ENCODE measurements at places on chromosomes 4 and X.

- DNase-seq, result peak; percentile 13
Measured at GRCh38 chr4:38983787-38984598, 48.2 kb downstream of the TMEM156 start.

DNA sequence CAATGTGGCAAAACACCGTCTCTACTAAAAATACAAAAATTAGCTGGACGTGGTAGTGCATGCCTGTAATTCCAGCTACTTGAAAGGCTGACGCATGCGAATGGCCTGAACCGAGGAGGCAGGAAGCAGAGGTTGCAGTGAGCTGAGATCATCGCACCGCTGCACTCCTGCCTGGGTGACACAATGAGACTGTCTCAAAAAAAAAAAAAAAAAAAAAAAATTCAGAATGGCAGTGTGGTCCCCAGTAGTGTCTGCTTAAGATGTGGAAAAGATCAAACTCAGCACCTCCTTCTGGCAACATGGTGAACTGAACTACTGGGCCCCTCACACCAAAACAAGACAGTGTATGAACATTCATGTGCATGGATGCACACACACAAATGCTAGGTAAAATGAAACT lies 32.2 kb downstream of the SMS start:
- DNase-seq, result no peak

DNA sequence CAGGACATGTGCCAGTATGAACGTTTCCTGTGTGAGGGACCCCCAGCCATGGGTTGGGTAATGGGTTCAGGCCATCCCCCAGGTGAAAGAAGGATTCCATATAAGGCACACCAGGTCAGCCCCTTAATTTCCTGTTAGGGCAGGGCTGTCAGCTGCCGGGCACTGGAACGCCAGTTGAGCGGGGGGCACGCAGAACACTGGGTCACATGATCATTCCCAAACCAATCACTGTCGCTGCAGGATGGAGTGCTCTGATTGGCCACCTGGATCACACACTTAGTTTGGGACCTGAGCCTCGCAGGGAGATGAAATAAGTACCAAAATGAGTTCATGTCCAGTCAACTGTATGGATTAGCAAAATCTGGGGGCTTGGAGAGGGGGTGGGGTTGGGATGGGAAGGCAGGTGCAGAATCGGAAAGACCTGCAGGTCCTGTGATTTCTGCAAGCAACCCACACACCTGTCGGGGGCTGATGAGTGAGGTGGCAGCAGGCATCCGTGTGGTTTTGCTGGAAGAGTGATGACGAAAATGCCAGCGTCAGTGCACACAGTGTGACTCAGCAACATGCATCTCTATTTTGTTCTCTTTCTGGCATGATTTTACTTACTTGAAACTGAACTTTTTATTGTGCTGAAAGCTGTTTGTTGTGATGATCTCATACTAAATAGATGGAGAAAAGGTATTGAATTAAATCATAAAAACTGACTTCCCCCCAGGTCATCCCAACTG lies 32.2 kb downstream of the RNF212 start:
- no peak for DNase-seq

- DNase-seq, result no peak
Measured at GRCh38 chr4:103318327-103318726, 120.2 kb upstream of the CENPE start.

GRCh38 chr4:177566691-177567090 lies 124.5 kb upstream of the AGA start:
- DNase-seq, result no peak

DNA sequence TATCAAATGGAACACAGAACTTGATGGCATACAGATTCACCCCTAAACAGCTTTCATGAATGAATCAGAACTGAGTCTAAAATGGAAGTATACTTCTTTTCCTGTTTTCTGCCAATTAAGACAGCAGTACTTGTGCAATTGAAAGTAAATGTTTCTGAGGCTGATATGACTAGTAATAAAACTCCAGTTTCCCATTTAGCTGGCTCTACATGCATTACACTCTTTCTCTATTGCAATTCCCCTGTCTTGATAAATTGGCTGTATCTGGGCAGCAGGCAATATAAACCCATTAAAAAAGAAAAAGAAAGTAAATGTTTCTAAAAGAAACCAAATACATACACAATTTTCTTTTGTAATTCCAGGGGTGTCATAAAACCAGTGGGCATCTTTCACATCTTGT lies 4.6 kb downstream of the NOA1 start:
- no peak for DNase-seq

- no peak for DNase-seq
Measured at GRCh38 chr4:101349801-101350064, 2.4 kb upstream of the PPP3CA start.

GRCh38 chr4:1802151-1802715 lies 9.1 kb downstream of the FGFR3 start:
- DNase-seq, result no peak

GRCh38 chr4:129532573-129532972 lies 436.6 kb downstream of the C4orf33 start:
- no peak for DNase-seq

DNA sequence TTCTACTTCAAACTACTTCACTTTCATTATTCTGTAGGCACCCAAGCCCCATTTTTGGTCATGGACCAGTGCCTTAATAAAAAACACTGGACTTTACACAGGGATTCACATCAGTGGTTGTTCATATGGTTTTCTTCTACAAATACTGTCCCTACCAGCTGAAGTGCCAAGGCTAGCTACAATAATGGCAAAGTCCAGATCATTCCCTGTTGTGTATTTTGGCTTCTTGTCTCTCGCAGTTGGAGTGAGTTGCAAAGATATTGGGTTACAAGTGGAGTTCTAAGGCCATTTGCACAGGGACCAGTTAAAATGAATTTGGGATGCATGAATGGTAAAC lies 16.7 kb upstream of the ANKRD17 start:
- no peak for DNase-seq

GRCh38 chr4:67575232-67576058 lies 16.9 kb downstream of the STAP1 start:
- DNase-seq, result no peak

DNA sequence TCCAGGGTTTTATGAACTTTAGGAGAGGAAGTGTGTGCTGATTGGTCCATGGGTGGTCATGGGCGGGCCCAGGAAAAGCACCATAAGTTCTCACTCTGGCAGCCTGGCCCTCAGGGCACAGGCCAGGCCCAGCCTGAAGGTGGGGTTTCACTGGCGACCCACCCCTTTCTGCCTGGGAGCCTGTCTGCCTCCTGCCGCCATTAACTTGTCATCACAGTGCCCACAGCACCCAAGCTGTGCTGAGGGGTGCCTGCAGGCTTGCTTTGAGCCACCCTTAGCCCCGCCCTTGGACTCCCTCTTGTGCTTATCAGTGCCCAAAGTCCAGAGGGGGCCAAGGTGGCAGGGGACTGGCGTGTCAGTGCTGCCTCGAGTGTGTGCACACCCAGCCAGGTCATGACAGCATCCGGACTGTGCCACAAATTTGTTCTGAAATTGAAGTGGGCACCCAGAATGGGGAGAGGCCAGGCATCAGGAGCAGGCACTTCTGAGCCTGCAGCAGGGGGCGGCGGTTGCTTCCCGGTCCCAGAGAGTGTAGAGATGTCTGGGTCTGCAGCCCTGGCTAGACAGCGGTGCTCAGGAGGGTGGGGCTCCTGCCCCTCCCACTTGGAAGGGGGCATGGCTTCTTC lies 455.6 kb downstream of the TMA16 start:
- no peak for DNase-seq

DNA sequence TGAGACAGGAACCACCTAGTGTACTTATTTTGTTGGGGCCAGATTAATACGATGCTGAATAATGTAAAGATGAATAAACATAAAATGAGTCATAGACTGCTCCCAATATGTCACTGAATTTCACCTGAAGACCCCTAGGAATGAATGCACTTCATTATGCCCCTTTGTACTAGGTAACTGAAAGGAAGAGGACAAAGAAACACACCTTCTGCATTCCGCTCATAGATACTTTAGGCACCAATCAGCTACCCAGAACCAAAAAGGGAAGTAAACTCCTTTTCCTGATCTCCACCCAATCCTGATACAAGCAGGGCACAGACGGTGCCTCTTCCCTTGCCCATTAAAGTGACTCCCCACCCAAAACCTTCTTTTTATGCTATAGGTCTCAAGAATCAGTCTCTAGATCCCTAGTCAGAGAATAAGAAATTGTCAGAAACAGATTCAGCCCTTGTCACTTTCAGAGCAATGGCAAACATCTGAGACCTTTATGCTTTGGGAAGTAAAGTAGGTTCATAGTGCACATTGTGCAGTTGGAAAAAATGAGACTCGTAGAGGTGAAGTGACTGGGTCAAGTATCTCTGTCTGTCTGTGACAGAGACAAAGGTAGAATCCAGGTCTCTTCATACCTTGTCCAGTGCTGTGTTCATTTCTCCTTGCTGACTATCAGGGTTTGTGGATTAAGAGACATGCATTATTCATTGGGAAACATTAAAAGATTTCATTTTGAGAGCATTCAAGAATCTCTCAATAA lies 2.3 kb downstream of the GPR174 start:
- DNase-seq, result no peak

DNA sequence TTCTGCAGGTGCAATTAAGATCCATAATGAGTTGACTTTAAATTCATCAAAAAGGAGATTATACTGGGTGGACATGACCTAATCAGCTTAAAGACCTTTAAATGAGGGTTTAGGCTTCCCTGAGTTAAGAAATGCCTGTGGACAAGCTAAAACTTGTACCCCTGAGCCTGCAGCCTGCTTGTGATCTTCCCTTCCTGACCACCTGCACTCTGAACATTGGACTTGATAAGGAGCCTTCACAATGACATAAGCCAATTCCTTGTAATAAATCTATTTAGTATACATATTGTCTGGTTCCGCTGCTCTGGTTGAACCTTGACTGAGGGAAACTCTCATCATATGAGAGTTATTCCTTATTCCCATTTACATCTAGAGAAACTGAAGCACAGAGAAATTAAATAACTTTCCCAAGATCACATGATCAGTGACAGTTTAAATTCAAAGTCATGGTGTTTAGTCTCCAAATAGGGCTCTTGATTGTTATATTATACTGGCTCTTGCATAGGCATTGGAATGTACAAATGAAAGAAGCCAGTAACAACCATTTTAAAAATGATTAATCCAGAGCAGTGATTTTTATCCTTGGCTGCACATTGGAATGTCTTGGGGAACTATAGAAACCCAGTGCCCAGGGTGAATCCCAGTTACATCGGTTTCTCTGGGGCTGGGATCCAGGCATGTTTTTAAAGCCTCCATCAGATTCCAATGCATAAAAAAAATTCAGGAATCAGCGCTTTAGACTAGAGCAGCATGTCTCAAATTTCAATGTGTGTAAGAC lies 136.1 kb downstream of the MSL3 start:
- no peak for DNase-seq

- no peak for DNase-seq
Measured at GRCh38 chr4:66927937-66928336, 617.4 kb downstream of the CENPC start.

- no peak for DNase-seq
Measured at GRCh38 chr4:184715526-184715925, 18.4 kb downstream of the CENPU start.

DNA sequence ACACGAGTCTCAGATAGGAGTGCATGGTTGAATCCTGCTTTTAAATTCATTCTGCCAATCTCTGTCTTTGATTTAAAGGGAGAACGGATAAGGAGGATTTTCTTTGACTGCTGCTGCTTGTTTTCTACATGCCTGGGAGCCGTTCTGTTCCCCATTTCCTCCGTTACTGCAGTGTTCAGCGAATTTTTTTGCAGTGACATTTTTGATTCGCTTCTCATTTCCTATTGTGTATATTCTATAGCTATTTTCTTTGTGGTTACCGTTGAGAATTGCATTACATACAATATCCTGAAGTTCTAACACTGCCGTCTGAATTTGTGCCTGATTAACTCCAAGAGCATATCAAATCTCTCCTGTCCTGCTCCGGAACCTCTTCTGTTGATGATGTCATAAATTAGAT lies 14.8 kb upstream of the MAEA start:
- DNase-seq, result no peak

- no peak for DNase-seq
Measured at GRCh38 chrX:53279296-53280237, 1.8 kb downstream of the IQSEC2 start.

- DNase-seq, result no peak
Measured at GRCh38 chr4:9933956-9934355, 87.3 kb downstream of the SLC2A9 start.

DNA sequence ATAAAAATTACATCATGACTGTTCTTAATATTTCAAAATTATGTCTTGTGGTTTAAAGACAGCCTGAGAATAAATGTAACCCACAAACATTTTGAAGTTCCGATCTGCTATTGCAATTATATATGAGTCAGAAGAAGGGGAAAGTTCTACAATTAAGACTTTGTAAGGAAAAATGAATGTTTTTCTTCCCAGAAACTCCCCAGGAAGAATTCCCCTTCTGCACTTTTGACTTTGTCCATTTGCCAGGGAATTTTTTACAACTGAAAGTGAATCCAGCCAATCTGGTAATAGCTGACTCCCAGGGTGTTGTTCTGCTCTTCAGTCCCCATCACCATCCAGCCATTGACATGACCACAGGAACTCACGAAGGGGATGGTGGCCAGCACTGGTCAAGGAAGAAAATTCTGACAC lies 61.6 kb upstream of the NOCT start:
- DNase-seq, result no peak

DNA sequence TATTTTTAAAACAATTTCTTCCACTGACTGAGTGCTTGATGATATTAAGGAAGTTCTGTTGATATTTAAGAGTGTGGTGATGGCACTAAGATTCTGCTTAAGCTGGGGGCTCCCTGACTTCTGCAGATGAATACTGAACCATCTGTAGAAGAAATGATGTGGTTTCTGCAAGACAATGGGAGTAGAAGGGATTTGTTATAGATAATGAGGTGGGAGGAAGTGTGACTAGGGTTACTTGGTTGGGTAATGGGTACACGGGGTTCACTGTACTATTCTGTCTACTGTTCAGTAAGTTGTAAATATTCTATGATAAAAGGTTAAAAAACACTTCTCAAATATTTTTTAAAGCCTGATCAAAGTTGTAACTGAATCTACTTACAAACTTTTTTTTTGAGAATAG lies 60.9 kb upstream of the TXK start:
- DNase-seq, result no peak

DNA sequence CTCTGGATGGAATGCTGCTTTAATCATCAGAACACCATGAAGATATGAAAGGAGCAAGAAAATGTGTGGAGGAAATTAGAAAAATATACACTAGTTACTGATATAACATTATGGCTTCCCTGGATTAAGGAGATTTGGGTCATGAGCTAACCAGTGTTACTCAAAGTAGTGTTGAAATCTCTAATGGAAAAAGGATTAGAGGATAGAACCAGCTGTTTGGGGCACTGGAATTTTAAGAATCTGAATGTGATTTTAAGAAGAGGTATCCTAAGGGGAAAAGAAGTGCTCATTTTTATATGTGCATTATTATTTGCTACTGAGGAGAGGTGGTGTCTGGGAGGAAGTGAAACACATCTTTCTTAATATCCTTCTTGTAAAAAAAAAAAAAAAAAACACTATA lies 164.1 kb upstream of the PPARGC1A start:
- DNase-seq, result no peak

GRCh38 chrX:44265559-44265958 lies 77.9 kb downstream of the EFHC2 start:
- DNase-seq, result no peak

GRCh38 chr4:140944572-140944971 lies 188.4 kb upstream of the TBC1D9 start:
- no peak for DNase-seq
